ENCODE measurements at places on chromosomes 6 and 20.

GRCh38 chr6:135044639-135045038, 10.0 kb downstream of the HBS1L start:
- no peak for DNase-seq

- DNase-seq = no peak
These were observed 67.7 kb downstream of the SLC16A10 start for GRCh38 chr6:111154981-111155380.

GRCh38 chr6:160173806-160174527, 52.4 kb downstream of the SLC22A1 start:
- DNase-seq = no peak

DNA sequence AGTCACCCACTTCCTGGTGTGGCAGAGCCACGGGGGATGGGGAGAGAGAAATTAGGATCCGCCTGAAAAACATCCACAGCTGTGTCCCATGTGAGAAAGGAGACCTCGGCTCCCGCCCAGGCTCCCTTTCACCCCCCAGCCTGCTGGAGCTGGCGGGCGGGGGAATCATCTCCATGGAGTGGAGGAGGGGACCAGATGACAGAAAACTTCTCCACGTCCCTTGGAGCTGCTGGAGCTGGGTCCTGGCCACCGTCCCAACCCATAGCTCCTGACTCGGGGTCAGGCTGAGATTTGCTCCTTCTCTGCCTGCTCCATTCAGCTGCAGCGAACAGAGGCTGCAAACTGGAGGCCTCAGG, 113.8 kb downstream of the CEBPB start:
- no peak for DNase-seq

DNA sequence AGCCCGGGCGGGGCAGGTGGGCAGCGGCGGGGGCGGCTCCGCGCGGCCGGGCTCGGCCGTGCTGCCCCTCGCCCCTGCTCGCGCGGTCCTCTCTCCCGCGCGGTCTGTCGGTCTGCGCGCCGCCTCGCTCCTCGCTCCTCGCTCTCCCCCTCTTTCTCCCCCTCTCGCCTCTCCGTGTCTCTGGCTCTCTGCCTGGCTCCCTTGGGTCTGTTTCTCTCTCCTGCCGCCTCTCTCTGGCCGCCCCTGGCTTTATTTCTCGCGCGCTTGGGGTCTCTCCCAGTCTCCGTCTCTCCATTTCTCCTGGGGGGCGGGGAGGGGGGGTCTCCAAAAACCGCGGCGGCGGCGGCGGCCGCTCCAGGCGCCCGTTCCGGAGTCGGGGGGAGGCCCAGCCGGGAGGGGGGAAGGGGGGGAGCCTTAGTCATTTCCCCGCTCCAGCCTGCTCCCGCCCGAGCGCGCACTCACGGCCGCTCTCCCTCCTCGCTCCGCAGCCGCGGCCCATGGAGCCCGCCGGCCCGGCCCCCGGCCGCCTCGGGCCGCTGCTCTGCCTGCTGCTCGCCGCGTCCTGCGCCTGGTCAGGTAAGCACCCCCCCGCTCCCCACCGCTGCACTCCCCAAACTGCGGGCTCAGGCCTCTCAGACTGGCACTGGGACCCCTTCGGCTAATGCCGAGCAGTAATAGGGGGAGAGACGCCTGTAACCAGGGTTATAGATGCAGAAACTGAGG, at the start of gene SIRPA:
Gene SIRPA (plus strand): TSS at position 457 of the 723 bp plus-strand sequence. CDS start 41 bp downstream, at position 498.
- peak; percentile 70 for DNase-seq
